CD4-positive, alpha-beta T cell treated with Interleukin-10 for 1 hour (primary cell): ENCODE measurements at places on chromosomes 3 and 15.

DNA sequence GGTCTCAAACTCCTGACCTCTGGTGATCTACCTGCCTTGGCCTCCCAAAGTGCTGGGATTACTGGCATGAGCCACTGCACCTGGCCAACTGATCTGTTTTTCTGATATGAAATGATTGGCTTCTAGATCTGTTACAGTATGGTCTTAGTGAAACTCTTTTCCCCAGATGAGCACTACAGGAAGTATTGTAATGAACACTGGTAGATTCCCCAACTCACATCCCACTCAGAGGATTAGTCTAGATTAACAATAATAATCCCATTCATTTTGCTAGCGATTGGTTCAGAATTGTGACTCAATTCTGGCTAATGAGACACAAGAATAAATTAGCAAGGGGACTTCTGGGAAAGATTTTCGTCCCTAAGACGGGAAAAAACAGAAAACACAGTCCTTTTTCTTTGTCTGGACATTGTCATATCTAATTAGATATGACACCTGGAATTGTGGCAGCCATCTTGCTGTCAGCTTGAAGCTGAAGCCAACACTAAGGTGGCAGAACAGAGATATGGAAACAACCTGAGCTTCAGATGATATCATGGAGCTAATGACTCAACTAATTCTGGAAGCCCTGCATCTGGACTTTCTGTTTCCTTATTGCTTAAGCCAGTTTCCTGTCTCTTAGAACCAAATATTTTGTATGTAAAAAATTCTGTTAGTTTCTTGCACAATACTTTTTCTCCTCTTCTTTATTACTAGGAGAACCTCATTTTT is 17.4 kb upstream of the NPTN start:
- no peak for DNase-seq

- peak; percentile 71 for DNase-seq
Measured at GRCh38 chr3:153768561-153769469, 352.4 kb upstream of the ARHGEF26 start.

DNA sequence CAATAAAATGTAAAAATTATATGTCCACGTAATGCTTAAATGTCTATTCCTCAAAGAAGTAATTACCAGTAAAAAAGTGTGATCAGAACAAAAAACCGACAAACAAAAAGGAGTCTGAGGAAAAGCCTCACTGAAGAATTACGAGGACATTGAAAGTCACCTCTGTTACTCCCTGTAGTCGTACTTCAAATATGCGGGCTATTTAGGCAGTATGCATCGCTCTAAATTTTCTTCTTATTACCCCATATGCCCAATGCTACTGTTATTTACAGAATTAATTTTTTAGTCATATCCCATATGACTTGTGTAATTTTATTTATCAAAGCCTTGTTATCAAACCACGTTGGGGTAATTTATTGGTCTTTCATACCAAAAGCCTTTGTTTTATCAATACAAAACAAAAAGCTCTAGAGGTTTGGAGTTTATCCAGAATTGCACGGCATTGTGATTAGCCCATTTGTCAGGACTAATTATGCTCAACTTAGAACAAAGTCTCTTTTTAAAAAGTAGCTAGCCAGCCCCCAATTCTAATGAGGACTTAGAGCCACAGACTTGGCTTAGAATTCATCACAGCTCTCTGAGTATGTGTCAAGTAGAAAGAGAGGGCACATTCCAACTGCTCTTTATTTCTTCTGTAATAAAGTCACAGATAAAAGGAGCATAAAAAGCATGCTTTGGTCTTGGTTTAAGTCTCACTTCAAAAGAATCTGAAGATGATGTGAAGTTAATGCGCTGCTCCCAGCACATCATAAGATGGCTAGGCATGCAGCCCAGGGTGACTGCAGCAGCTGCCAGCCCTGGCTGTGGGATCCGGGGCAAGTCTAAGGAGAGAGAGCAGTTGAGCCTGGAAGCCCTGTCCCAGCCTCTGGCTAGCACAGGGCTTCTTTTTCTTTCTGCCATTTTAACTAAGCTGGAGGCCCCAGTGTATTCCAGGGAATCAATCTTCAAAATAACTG is 521.0 kb downstream of the GABRG3 start:
- DNase-seq: no peak

- DNase-seq: no peak
Measured at GRCh38 chr3:145089337-145089736, 1071.6 kb downstream of the PLOD2 start.

- DNase-seq: no peak
Measured at GRCh38 chr15:94509259-94509658, 277.9 kb downstream of the MCTP2 start.

- no peak for DNase-seq
Measured at GRCh38 chr3:184590795-184591194, 29.2 kb downstream of the EPHB3 start.

DNA sequence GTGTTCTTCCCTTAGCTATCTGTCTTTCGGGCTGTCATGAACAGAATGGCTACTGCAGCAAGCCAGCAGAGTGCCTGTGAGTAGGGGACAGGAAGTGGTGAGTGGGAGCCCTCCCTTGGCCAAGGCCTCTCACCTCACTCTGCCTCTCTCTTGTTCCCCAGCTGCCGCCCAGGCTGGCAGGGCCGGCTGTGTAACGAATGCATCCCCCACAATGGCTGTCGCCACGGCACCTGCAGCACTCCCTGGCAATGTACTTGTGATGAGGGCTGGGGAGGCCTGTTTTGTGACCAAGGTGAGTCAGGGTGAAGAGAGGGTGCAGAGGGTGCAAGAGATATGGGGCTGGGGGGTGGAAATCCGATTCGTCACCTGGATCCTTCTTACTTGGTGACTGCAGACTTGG is 3.0 kb downstream of the DLL4 start:
- no peak for DNase-seq

- peak; percentile 24 for DNase-seq
Measured at GRCh38 chr3:151200586-151200985, 2.4 kb downstream of the GPR171 start.

DNA sequence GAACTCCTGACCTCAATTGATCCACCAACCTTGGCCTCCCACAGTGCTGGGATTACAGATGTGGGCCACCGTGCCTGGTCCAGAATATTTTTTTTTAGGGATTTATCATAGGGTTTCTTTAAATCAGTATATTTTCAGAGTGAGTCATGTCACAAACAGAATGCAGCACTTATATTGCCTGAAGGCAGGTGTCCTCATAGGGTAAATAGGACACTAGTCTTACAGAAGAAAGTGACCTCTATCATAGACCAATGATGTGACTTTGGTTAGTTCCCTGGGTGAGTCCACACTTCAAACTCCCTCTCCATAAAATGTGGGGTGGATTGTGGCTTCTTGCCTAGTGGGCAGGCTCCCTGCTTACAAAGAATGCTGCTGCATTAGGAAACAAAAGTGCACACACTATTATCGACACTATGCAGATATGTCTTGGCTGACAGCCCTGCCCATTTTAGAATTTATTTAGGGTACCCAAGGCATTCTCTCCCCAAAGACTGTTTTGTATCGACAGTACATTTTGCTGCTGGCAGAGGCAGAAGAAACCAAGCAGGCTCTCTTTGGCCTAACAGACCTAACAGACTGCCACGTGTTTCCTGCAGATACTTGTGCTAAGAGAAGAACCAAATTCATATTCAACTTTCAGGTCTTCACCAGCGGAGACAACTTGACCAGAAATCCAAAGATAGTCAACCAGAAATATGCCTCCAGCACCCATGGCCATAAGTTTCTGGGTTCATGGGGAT is 125.0 kb downstream of the MOBP start:
- DNase-seq: no peak

DNA sequence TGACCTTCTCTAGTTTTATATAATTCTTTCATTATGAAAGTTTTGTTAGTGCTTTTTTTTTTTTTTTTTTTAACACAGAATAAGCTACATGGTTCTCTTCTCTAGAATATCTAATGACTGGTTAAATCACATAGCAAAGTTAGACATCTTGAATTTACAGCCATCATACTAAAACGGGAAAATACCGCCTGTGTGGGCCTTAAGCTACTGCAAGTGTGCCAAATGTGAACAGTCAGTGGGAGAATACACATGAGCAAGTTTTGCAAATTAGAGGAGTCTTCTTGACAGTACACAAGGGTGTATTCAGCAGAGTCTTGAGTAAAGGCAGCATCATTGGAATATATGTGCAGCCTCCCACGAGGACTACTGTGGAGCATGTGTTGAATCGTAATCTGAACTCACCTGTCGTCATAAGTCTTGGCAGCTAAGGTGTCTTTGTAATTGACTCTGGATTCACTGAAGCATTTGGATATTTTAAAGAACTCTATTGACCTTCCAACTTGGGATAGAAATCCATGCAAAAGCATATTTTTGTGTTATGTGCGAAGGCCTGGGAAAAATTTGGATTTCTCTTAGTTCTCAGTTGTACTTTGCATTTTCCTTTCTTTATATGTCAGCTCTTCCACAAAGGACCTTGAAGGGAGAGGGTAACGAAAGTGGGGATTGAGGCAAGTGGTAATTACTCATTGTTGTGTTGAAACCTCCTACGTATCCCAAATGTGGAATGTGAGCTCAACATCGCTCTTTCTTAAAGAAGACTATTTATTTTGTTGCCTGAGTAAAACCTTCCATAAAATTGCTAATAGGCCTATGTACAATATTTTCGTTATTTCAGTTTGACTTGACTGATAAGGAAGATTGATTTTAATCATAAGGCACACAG is 117.4 kb downstream of the ATG7 start:
- no peak for DNase-seq

- no peak for DNase-seq
Measured at GRCh38 chr3:78728406-78729145, 1039.2 kb downstream of the ROBO1 start.

DNA sequence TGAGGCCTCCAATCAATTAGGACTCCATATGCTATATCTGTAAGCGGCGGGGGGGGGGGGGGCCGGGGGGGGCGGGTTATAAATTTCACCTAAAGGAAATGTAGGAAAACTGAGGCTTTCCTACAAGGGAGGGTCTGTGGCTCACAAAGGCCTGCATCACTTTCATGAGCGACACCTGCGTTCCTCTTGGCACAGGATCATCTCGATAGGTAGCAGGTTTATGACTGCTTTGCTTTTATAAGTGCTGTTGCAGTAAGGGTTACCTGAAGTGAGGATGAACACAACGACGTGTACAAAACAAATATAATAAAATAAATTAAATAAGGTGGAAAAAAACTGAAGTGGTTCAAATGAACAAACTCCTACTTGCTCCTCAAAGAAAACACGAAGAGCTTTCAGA is 194.3 kb downstream of the FOXP1 start:
- DNase-seq: no peak

GRCh38 chr3:169813278-169813677 is 574 bp upstream of the LRRC34 start:
- DNase-seq: peak; percentile 6

GRCh38 chr15:36221992-36222391 is 357.4 kb upstream of the CDIN1 start:
- no peak for DNase-seq

GRCh38 chr15:101497017-101497416 is 7.5 kb upstream of the PCSK6 start:
- no peak for DNase-seq

DNA sequence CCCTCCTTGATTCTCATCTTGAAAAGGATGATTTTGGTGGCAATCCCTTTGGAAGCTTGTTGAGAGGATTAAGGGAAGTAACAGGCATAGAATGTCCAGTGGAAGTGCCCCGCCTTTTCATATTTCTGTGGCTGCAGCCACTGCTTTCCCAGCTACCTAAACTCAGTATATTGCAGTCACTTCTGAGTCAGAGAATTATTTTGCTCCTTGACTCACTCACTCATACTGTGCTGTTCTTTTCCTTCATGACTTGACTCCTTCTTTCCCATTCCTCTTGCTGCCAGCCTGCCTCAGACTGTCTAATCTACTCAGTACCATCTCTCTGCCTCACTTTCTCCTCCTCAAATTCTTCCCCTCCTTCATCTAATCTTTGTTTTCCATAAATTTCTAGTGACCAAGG is 26.5 kb upstream of the POLR2M start:
- DNase-seq: no peak

DNA sequence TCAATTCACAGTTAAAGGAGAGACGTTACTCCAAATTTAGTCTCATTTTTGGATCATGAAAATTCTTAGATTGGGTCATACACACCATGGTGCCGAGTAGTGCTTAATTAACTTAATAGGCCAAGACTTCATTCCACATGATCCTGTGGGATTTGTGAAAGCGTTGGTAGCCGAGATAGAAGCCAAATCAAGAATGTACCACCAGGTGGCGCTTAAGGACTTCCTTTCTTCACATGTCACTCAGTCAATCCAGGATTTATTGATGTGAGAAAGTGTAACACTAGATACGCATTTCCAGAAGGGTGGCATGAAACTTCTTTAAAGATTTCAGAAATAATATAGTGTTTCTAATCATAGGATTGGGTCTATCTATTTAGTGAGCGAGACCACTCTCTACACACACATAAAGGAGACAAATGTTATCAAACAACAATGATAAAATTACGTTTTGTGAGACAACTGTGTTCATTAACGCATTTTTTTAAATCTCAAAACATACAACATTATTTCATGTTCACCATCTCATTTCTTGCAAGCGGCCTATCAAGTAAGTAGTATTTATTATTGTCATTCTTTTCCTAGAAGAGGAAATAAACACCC is 436.1 kb downstream of the CHL1 start:
- DNase-seq: no peak

DNA sequence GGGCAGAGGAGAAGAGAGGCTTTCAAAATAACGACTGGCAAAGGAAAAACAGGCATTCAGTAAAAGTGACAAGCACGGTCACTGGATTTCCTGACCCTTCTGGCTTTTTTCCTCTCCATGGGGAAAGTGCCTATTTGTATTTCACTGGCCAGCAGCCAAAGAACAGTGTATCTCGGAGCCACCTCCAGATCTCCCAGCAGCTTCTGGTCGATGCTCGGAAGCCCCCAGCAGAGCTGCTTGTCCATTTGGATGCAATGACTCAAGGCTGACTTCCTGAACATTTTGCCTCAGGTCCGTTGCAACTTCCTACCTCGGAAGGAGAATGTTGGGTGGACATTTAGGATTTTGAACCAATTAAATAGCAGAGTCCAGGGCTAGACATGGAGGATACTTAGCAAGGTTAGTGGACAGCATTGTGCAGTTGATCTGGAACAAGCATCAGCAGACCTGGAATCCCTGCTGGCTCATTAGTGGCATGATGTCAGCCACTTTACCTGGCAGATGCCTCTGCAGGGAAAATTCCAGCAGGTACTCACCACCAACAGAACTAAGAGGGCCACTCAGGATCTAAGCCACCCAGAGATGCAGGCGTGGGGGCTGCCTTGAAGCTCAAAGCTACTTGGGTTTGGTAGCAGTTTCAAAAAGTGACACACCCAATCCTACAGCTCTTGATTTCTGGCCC is 1.1 kb downstream of the FAM107A start:
- no peak for DNase-seq
